ENCODE measurements at places on chromosomes 4 and X.

GRCh38 chr4:145719752-145720624 lies 40.0 kb downstream of the C4orf51 start:
- DNase-seq = no peak

DNA sequence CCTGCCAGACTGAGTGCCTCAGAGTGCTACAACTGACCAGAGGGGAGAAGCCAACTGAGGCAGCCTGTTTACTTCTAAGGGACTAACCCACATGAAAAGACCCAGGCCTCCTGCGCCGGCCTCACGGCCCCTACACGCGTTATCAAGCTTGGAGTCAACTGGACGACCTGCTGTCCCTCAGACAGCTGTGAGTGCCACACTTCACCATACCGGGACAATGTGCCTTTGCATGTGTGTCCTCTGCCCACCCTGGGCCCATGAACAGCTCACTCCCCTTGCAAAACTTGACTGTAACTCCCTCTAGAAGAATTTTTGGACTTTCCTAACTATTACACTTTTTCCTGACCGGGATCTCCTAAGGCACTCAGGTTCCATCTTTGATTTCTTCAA lies 1.8 kb downstream of the NOP14 start:
- no peak for DNase-seq

DNA sequence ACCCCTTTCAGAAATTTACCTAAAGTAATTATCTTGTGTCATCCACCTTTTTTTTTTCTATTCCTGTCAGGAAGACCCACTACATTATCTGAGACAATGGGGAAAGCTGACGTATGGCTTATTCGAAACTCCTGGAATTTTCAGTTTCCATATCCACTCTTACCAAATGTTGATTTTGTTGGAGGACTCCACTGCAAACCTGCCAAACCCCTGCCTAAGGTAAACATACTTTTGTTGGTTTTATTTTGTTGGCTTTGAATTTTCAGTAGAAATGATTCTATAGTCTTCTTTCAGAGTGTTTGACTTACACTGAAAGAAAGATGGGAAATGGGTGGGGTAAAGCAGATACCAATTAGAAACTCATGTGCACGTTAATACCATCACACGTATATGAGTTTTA lies 2.2 kb downstream of the UGT2B7 start:
- DNase-seq = no peak

- DNase-seq = no peak
Observed at GRCh38 chr4:83258461-83258860, 26.1 kb downstream of the COQ2 start.

DNA sequence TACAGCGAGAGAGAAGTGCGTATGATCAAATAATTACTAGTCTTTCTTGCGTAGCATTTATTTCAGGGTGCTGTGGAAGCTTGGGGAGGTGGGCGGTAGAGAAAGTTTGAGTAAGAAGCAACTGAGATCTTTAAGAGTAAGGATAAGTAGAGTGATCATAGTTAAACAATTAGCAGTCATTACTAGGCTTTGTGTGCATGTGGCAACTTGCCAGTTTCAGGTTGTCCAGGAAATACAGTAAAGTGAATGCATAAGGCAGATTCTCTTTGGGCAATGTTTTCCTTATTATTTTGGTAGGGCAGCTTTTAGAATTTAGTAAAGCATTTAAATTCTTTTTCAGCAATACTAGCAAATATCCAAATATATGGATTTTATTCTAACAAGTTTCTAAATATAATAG lies 57.0 kb downstream of the HPGDS start:
- no peak for DNase-seq

DNA sequence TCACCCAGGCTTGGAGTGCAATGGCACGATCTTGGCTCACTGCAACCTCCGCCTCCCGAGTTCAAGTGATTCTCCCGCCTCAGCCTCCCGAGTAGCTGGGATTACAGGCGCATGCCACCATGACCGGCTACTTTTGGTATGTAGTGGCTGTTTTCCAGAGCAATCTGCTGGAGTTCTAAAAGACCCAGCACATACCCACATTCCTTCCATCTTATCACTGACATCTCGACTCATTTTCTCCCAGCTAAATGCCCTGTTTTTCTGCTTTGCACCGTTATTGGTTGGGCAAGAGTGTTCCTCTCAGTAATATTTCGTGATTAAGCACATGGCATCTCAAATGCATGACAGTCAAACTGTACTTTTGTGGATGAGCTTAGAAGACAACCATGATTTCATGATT lies 53.7 kb downstream of the PRKX start:
- DNase-seq = no peak

GRCh38 chr4:154018659-154019058 lies 229.8 kb upstream of the SFRP2 start:
- no peak for DNase-seq

- no peak for DNase-seq
Observed at GRCh38 chr4:104063341-104063740, 343.6 kb upstream of the TACR3 start.

GRCh38 chr4:59597536-59598329 lies 1602.4 kb upstream of the ADGRL3 start:
- DNase-seq = no peak

GRCh38 chrX:150088042-150088441 lies 149.8 kb upstream of the EOLA2 start:
- DNase-seq = no peak

GRCh38 chrX:15483891-15484290 lies 9.2 kb downstream of the PIR start:
- no peak for DNase-seq

DNA sequence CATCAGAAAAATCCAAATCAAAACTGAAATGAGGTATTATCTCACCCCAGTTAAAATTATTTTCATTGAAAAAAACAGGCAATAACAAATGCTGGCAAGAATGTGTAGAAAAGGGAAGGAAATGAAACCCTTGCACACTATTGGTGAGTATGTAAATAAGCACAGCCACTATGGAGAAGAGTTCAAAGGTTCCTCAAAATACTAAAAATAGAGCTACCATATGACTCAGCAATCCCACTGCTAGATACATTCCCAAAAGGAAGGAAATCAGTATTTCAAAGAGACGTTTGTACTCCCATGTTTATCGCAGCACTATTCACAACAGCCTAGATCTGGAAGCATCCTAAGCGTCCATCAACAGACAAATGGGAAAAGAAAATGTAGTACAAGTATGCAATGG lies 932.4 kb downstream of the PCDH18 start:
- DNase-seq = no peak

DNA sequence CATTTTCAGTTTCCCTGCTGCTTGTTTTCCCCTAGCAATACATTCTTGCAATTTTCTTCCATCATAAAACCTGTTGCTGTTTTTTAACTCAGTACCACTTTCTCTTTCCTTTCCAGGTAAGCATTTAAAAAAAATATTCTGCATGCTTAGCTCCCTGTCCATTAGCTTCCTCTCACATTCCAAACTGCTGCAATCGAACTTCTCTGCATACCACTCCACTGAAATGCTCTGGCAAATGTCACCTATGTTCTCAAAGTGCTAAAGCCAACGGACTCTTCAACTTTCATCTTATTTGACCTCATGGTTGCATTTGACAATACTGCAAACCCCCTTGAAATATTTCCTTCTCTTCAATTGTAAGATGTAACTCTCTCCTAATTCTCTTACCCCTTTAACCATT lies 192.7 kb downstream of the ANAPC10 start:
- DNase-seq = no peak

GRCh38 chrX:63402106-63402505 lies 51.0 kb upstream of the SPIN4 start:
- no peak for DNase-seq

- DNase-seq = no peak
Observed at GRCh38 chrX:48910926-48911411, 477 bp downstream of the SLC35A2 start.

- no peak for DNase-seq
Observed at GRCh38 chr4:12707381-12708175, 776.6 kb downstream of the RAB28 start.

DNA sequence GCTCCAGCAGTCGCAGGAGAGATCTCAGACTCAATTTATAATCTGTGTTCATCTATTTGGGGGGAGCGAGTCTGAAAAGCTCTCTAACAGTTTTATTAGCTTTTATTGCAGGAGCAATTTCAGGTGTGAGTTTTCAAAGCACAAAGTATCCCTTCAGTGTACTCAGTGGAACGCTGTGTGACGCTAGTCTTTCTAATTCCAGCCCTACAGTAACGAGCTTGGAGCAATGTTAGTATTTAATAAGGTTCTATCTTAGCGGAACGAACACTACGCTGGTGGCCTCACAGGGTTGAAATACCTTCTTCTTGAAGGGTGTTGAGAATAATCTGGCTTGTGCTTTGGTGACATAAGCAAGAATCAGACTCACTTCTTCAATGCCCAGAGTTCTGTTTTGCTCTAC lies 8.4 kb downstream of the HS3ST1 start:
- no peak for DNase-seq

- DNase-seq = no peak
Observed at GRCh38 chrX:148412006-148412405, 88.4 kb upstream of the AFF2 start.

DNA sequence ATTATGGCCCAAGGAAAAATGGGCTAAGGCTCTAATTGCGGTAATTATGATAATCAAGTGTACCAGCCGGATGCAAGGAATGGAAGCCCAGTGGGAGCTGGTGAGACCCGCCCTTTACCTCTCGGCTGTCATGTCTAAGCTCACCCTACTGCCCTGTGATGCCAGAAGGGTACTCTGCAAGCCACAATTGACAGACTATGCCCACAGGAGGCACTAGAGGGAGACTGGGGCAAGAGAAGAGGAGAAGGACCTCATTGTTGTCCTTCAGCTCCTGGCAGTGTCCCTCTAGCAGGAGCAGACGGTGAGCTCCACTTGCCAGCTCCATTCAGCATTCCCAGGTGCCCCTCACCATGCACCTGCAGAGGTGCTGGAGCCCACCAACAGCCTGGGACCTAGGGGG lies 141.8 kb downstream of the SMIM20 start:
- no peak for DNase-seq

- DNase-seq = no peak
Observed at GRCh38 chrX:14826319-14826718, 46.5 kb downstream of the FANCB start.

GRCh38 chr4:73698217-73698616 lies 42.2 kb upstream of the CXCL8 start:
- no peak for DNase-seq

DNA sequence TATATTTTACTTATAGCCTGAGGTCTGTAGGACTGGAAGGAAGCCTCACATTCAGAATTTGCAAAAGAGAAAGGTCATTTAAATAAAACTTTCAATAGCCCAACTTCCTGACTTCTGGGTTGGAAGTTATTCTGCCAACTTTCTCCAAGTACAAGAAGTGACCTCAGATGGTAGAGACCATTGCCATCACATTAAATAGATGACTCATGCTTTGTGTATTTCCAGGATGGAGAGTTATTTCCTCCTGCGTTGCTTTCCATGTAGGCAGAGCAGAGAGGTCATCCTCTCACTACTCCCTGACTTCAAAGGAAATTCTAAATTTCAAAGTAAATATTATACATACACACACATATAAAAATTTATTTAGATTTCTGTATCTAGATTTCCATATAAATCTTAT lies 73.0 kb upstream of the NR3C2 start:
- no peak for DNase-seq

DNA sequence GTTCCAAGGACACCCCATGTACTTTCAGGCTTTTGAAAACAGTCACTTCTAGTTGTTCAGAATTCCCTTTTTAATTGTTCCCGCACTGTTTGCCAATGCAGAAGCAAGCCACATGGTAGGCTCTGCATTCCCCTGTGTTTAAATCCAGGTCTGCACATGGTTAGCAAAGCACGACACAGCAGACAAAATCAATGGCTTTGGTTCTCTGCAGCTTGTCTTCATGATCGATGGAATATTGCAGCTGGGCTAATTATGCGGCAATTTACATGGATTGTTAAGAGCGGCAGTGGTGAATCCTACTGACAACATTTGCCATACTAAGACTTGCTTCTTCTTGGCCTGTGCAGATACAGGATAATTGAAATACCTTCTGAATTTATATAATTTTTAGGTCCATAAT lies 20.6 kb upstream of the INPP4B start:
- DNase-seq = no peak

GRCh38 chrX:9789555-9789954 lies 3.3 kb downstream of the SHROOM2 start:
- no peak for DNase-seq

GRCh38 chrX:138917781-138918180 lies 206.3 kb upstream of the FGF13 start:
- no peak for DNase-seq

DNA sequence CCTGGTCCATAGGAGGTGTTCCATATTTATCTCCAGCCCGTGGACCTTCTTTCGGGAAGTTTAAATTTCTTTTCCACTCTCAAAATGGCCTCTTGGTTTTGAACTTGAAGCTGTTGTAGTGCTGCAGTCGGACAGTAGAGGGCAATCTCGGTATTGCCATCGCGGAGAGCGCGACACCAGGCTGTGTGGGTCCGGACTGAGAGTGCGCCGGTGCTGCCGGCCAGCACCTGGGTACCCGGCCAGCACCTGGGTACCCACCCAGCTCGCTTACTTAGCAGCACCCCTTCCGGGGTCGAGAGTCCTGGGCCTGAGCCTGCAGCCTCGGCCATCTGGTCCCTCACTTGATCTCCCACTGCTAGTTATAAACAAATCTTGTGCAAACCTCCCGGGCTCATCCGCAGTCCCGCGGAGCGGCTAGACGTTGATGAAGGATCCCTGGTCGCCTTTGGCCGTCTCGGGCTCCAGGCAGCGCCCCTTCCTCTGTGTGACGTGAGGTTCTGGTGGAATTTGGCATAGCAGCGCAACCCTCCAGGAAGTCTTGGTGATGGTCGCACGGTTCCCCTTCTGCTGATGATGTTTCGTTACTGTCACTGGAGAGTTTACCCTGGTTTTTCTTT lies 18.0 kb downstream of the FAM9A start:
- DNase-seq = no peak

DNA sequence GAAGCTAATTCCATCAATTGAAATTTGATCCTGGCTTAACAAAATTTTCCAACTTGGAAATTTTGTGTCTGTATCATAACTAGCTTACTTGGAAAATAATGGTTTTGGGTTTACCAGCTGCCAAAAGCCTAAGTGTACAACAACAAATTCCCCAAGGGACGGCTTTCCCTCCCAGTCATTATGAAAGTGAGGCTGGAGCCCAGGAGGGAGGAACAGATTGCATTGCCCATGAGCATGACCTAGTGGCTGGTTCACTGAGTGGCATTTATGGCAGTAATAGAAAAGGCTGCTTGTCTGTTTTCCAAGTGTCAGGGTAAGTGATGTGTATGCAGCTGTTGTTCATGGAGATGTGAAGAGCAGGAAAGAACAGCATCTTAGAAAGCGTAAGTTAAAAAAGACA lies 70.8 kb upstream of the HHIP start:
- no peak for DNase-seq

DNA sequence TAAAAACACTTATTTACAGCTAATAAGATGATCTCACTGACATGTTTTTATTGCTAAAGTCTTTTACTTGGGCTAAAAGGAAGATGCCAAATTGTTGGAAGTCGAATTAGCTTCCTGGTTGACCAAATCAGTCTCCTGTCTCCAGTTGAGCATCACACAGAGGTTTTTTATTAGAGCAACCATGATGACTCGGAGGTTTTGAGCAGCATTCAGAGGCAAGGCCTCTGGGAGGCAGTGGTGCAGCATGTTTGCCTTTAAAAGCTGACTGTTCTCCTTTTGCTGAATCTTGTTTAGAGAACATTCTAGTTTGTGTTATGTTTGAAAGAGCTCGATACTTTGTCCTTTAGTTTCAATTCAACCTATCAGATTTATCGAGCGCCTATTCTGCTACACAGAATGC lies 2.1 kb downstream of the UCHL1 start:
- DNase-seq = no peak

Data from activated B cell treated with CpG ODN at 0.5 μM for 24 hours (primary cell).